Renal cortex interstitium (tissue), 15 donors: ENCODE measurements at places on chromosomes 1 and 21. TPM values are rescaled to one million over a fixed set of nuclear protein-coding genes. Genes with fewer than 3 reads are reported as not detected.

GRCh38 chr1:35656148-35656862 is 15.0 kb upstream of the PSMB2 start:
- DNase-seq: no peak

DNA sequence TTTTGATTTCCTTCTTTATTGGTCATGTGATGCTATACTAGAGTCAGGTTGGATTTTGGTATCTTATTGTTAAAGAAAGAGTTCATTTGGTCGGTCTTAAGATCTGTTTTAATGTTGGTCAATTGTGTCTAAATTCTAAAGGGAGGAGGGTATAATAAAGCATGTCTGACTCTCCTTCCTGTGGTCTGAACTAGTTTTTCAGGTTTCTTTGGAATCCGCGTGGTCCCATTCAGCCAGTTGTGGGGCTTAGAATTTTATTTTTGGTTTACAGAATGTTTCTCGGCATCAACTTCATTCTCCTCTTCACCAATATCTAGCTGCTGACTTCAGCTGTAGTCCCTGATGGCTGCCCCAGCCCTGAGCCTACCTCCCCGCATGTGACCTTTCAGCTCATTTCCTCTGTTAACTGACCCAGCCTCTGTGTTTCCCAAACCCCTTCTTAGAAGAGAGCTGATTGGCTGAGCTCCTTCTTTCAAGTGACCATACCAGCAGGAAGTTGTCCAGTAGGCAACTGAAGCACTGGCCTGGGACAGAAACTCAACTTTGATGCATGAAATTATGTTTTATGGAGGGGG is 8.7 kb upstream of the MYOC start:
- DNase-seq: no peak

DNA sequence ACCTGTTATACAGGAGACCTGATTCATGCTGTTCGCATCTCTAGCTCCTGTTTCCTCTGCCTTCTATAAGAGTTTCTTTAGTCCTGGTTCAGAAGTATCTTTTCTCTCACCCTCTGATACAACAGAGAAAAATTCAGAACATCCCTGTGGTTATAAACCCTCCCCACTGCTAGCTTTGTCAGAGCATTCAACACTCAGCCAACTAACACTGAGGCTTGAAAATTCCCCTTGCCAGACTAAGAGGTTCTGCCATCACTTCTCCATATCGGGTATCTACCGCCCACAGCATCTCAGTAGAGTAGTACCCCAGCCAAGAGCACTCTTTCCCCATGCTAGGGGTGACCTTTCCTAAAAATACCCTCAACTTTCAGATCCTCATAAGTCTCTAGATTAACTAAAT is 19.6 kb upstream of the PIK3R3 start:
- DNase-seq: no peak

DNA sequence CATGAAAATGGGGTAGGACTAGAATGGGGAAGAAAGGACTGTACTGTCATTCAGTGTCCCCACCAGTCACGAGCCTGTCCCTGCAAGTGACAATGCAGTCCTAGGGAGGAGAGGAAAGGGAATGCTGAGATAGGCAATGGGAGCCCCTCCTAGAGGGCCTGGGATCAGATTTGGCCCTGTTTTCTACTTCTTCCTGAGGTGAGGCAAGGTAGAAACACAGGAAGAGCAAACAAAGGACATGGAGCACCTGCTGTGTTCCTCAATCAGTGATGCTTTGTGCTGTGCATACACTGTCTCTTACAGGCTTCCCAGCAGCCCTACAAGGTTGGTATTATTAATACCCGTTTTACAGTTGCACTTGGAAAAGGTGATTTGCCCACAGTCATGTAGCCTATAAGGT is 6.1 kb downstream of the FABP3 start:
- no peak for DNase-seq

DNA sequence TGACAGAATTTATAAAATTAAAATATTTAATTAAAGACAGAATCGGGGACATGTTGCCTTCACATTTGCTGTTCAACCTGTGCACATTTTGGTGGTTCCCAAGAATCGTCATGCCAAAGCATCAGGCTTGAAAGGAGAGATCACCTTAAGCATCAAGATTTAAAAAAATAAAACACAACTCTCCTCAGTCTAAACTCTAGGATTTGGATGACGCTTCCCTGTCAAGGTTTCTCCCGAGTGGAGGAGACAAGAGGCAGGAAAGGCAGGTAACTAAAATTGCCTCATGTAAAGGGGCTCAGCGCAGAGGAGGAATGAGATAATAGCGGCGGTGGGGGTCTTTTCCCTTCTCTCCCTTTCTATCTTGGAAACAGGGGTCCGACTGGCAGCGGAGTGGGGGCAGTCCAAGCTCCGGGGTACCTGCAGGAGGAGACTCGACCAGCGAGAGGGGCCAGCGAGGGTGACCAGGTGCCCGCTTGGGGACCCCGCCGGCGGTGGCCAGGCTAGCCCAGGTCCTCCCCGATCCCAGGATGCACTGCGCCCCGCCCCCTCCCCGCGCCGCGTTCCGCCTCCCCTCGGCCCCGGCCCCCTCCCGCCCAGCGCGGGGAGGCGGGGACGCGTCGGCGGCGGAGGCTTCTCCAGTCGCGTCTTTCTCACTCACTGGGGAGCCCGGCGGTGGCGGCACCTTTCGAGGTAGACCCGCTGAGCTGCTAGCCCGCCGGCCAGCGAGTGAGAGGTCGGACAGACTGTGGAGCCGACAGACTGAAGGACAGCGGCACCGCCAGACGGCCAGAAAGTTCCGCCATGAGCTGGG is at the start of gene FNBP1L:
Gene FNBP1L (plus strand): TSS at position 638 of the 811 bp plus-strand sequence. CDS start 164 bp downstream, at position 802.
- peak; percentile 81 for DNase-seq

DNA sequence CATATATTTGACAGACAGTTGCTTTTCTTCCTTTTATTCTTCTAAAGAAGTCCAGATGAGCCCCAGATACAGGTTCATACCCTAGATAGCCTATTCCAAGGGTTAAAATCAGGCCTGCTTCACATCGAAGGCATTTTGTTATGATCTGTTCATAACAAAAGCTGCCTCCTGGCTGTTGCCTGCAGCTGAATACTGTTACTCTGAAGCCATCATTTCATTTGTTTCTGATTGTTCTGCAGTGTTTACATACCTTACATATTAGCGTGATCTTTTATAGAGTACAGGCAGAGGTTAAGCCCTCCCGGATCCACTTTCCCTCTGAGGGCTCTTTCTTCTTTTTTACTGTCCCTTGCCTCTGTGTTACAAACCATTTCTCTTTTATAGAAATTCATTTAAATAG is 219.0 kb upstream of the HOOK1 start:
- no peak for DNase-seq

DNA sequence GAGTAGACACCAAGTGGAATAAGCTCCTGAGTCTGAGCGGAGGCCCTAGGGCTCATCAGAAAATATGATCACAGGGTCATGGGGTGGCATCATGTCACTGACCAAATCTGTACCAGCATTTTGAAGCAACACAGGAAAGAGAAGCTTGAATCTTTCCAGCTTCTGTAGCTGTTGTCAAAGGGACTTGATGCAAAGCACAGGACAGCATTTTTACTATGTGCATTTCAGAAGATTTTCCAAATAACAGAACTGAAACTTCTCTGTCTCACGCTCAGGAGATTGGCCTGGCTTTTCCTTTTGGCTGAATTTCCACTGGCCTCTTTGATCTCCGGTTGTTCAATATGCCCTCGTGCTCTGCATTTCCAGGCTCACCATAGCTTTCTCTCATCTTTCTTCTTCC is 127.2 kb upstream of the ATP1B1 start:
- no peak for DNase-seq

DNA sequence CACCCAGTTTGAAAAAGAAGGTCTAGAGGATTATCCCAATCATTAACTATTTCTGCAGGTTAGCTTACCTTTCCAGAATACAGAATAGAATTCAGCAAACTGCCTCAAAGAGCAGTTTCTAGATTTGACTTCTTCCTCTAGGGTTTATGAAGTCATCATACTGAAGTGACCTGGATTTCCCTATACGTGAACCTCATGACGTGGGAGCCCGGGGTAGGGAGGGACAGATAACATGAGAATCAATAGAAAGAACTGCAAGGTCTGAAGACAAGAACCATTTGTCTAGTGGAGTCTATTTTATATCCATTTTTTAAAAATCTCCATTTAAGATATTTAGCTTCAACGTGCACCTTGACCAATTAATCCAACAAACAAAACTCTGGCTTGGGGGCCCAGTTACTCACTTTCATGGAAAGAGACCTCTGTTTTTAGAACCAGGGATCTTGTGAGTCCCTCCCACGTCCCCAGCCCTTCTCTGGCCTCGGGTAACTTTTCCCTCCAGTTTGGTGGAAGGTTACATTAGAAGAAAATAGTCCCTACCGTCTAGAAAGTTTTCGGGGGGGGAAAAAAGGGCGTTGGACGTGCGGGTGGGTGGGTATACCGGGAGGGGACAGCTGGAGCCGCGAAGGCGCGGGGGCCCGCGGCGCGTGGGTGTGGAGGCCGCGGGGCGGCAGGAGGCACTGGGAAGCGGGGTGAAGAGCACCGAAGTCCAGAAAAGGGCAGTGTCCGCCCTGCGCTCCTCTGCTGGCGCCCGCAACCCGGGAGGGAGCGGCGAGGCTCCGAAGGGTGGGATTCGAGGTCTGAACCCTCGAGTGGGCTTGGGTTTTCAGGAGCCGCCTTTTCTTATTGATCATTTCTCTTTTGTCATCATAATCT is 13.8 kb upstream of the POGZ start:
- peak; percentile 68 for DNase-seq

DNA sequence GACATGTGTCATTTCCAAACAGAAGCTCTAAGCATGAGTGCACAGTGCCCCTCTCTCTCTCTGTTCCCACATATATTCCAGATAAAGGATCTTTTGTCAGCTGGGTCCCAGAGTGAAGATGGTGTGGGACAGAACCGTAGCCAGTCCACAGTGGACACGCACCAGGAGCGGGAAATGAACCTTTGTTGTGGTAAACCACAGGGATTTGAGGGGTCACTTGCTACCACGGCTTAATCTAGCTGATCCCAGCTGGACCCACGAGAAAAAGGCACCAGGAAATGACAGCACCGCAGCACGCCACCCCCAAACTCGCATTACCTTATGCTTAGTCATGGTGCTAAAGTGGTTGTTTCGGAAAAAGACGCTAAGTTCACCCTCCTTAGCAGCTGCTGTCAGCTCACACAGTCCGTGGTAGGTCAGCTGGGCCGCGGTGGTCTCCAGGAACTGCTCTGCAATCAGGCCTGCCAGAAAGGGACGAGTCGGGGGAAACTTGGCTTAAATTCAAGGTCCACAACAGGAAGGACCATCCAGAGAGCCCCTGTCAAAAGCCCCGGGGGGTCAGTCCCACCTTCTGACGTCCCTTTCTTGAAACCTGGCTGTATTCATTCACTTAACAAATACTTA is 7.5 kb downstream of the MINDY1 start:
- DNase-seq: no peak

DNA sequence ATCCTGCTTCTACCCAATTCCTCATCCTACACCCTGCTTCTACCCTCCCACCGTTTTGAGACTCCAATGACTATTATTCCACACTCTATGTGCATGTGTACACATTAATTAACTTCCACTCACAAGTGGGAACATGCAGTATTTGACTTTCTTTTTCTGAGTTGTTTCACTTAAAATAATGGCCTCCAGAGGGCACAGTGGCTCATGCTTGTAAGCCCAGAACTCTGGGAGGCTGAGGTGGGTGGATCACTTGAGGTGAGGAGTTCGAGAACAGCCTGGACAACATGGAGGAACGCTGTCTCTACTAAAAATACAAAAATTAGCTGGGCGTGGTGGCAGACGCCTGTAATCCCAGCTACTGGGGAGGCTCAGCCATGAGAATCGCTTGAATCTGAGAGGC is 464.8 kb downstream of the PTBP2 start:
- no peak for DNase-seq

DNA sequence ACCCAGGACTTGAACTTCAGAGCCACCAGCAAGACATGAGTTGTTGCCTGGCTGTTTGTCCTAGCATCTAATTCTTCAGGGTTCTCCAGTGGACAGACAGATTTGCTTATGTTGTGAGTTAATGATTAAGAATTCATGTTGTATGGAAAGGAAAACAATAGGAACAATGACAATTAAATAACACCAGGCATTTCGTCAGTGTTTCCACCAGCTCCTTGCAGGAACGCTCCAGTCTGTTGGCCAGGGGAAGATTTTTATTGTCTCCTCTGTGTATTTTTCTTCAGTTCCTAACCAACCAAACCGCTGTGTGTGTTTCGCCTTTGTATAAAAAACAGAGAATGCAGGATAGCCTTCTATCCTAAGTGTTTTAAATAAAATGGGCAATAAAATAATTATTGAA is 64.4 kb upstream of the PTGFR start:
- no peak for DNase-seq

- peak; percentile 66 for DNase-seq
These were observed 292.7 kb downstream of the TPR start for GRCh38 chr1:186082235-186082937.

GRCh38 chr1:52393174-52393573 is 11.0 kb downstream of the ORC1 start:
- no peak for DNase-seq

Gene GREM2
- polyA plus RNA-seq: 0.69 TPM

Gene GSTM1
- 2.9 TPM for polyA plus RNA-seq

Gene TMEM269
- polyA plus RNA-seq: 0.80 TPM

Gene PROX1
- 7.8 TPM for polyA plus RNA-seq

Gene KRTAP21-2
- not detected for polyA plus RNA-seq
